ENCODE measurements at places on chromosomes 11 and 22. TPM values are rescaled to one million over a fixed set of nuclear protein-coding genes. Genes with fewer than 3 reads are reported as not detected.

GRCh38 chr22:30602049-30602448, 4.9 kb upstream of the TCN2 start:
- peak; percentile 43 for DNase-seq

GRCh38 chr11:7637447-7638157, 35.7 kb downstream of the CYB5R2 start:
- DNase-seq: peak; percentile 65

DNA sequence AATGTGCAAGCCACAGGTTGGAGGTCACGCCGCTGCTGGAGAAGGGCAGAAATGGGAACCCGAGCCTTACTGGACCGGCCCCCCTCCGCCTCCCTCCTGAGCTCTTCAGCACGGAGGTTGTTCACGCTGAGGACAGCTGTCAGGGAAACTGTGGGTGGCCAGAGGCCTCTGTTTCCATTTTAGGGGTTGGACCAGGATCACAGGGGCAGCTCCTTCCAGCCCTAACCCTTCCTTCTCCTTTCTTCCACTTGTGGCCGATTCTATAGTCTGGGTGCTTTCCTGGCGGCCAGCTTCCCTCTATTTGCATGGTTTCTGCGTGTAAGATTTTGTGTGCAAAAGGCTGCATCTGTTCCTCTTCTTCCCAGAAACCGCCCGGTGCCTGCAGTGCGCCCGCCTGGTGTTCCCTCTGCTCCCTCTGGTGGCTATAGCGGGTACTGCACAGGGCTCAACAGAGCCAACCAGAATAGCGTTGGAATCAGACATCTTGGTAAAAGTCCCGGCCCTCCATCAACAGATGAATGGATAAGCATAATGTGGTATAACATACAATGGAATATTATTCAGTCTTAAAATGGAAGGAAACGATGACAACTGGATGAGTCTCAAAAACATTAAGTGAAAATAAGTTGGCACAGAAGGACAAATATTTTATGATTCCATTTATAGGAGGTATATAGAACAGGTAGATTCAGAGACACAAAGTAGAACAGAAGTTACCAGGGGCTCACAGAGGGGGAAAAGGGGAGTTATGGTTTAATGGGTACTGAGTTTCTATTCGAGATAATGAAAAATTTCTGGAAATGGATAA, 8.4 kb upstream of the SLC22A8 start:
- DNase-seq: peak; percentile 61

DNA sequence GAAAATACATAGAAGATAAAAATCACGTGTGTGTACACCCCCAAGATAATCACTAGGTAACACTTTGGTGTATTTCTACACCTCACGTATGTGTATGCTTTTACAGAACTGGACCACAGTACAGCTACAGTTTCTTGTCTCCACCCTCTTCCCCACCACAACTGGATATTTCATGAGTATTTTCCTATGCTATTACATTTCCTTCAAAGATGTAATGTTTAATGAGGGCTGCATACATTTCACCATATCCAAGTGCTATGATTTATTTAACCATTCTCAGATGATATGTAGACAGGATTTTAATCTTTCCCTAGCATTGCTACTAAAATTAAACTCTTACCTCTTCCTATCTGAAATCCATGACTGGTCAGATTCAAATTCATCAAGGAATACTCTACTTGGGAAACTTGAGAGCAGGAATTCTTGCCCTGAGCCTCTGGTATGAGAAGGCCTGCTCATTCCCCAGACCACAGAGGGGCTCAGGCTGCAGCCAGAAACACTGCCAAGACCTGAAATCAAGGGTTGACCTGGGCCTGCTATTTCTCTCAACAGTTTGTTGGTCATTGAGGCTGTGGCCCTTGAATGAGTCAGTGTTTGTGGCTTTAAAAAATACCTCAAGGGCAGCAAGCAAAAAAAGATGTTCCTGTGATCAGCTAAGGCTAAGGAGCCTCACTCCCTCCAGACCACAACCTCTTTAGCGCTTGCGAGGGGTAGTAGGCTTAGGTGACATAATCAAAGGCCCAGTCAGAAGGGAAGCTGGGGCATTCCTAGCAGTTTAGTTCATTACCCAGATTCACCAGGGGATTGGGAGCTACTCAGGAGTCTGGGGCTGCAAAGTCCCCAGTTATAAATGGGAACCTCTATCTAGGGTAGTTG, 55.5 kb downstream of the ABTB2 start:
- peak; percentile 98 for DNase-seq

DNA sequence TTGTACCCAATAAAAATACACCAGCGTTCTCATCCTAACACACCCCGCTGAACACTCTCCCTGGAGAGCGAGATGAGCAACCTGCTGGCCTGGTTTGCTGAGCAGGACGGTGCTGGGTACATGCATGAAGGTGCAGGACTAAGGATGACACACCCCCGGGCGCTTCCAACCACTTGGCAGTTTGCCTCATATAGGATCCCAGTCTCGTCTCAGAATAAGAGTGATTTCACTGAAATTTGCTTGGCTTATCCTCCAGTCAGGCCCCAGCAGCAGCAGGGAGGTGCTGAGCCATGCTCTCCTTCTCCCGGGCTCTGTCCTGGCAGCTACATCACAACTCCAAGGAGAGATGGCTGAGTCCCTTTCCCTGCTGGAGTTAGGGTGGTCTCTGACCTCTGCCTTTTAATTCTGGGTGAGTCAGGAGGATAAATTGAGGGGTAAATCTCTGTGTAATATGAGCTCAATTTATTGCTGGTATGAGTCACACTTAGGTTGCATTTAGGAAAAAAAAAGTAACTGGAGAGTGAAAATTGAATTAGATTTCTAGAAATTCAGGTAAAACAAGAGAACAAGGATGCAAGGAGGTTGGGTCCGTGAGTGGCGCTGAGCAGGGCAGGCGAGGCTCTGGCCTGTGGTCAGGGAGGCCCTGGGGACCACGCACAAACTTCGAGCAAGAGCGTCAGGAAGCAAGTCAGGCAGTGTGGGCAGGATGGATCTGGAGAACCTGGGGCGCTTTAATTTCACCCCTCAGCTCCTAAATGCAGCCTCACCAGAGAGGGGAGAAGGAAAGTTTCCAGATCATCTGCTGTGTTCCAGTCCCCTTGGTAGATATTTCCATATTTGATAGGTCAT, 974.0 kb downstream of the TBC1D22A start:
- DNase-seq: no peak

- DNase-seq: no peak
These were observed 14.4 kb downstream of the DCUN1D5 start for GRCh38 chr11:103077554-103077953.

DNA sequence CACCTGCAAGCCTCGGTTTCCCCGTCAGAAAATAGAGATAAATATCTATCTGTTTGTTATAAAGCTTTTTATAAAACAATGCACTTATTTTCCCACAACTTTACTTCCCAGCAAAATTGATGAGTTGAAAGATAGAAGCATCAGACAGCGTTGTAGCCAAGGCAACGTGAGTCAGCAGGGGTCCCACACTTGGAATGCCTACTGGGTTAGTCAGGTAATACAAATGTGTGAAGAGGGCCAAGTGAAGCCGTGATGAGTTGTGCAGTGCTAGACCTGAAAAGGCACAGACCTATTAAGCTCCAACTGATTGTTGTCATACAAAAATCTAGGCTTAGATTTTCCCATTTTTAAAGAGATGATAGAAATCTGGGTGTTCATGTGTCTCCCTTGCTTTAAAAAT, 118.7 kb downstream of the PGR start:
- no peak for DNase-seq

DNA sequence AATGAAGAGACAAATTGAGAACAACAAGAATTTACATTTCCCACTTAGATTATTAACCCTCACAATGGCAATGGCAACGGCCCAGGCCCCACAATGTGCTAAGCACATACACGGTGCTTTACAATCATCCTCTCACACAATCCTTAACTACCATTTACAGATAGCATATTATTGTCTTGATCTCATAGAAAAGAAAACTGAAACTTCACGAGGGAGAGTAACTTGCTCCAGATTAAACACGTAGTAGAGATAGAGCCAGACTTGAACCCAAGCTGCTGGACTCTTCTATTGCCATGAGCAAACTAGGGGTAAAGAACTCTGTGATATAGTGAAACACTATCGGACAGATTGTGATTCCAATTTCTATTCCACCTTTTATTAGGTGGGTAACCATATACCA, 665.1 kb downstream of the DLG2 start:
- DNase-seq: no peak

DNA sequence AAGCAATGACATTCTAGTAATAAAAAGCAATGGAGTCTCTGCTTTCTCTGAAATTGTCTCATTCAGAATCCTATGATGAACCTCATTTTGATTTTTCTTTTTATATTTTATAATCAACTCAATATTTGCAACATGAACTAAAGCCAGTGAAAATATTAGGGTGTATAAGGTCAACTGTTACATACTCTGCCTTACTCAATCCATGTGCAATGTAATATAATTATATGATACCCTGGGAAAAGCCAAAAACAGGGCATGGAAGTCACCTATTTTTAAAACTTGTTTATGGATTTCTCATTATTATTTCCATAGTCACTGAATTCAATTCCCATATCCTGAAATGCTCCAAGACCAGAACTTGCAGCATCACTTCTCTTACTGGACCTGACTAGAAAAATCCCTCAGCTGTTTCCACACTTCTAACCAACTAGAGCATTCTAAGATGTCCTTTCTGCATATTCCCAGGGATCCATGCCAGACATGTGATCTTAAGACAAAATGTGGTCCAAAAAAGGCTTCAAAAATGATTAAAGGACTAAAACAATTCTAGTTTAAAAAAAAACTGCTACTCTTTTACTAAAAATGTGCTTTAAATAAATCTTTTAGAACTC, 97.3 kb downstream of the GUCY1A2 start:
- DNase-seq: no peak

- DNase-seq: peak; percentile 35
These were observed 62.1 kb downstream of the RBFOX2 start for GRCh38 chr22:35966314-35967045.

- peak; percentile 32 for DNase-seq
These were observed 57.6 kb downstream of the SYN3 start for GRCh38 chr22:33000342-33001280.

The KRTAP5-9 gene
- not detected for total RNA-seq

The OR8K5 gene
- not detected for total RNA-seq

The OR51I2 gene
- total RNA-seq: not detected

The MS4A15 gene
- not detected for total RNA-seq

The LRRC32 gene
- 5.2 TPM for total RNA-seq

The DERL3 gene
- total RNA-seq: 0.18 TPM

The KMT2A gene
- 21.1 TPM for total RNA-seq

All from IMR-90 (cell line).